HFFc6 (cell line): ENCODE measurements at places on chromosomes 2 and 18.

DNA sequence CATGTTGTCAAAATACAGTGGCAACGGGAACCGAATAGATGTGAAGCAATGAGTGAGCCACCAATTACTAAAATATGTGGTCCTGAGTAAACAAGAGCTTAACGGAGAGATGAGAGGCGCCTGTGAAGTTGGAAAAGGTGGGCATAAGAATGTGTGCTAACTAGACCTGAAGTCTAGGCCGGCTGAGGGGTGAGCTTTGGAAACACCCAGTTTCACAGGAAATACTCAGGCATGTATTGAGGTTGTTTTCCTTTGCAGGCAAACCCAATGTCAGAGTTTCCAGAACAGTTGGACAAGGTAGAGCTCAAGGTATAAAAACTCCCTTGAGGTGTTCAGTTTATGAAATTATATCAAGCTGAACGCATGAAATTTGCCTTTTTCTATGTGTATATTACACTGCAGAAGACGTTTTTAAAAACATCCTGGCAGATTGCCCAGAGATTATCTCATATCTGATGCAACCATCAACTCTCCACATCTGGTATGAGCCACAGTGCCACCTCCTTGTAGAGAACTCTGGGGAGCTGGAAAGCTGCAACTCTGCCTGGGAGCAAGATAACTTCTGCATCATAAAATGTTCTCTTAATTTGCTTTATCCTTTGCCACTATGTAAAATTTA lies 3.9 kb upstream of the WDSUB1 start:
- no peaks in the 10 kb centered on the region for H3K36me3 ChIP-seq
- peak; percentile 71 for DNase-seq
- no peak overlapping the region for H3K4me3 ChIP-seq
- H3K27me3 ChIP-seq, result no peaks in the 10 kb centered on the region

GRCh38 chr18:68667121-68667520 lies 47.8 kb downstream of the TMX3 start:
- peaks cover 23% of the 10 kb centered on the region for H3K4me1 ChIP-seq
- peak; percentile 17 for DNase-seq

- no peak for DNase-seq
- no peaks in the 10 kb centered on the region for H3K4me1 ChIP-seq
- H3K4me3 ChIP-seq, result no peak overlapping the region
- H3K27ac ChIP-seq, result no peak overlapping the region
Observed at GRCh38 chr2:216881411-216881810, 21.5 kb upstream of the TNP1 start.

DNA sequence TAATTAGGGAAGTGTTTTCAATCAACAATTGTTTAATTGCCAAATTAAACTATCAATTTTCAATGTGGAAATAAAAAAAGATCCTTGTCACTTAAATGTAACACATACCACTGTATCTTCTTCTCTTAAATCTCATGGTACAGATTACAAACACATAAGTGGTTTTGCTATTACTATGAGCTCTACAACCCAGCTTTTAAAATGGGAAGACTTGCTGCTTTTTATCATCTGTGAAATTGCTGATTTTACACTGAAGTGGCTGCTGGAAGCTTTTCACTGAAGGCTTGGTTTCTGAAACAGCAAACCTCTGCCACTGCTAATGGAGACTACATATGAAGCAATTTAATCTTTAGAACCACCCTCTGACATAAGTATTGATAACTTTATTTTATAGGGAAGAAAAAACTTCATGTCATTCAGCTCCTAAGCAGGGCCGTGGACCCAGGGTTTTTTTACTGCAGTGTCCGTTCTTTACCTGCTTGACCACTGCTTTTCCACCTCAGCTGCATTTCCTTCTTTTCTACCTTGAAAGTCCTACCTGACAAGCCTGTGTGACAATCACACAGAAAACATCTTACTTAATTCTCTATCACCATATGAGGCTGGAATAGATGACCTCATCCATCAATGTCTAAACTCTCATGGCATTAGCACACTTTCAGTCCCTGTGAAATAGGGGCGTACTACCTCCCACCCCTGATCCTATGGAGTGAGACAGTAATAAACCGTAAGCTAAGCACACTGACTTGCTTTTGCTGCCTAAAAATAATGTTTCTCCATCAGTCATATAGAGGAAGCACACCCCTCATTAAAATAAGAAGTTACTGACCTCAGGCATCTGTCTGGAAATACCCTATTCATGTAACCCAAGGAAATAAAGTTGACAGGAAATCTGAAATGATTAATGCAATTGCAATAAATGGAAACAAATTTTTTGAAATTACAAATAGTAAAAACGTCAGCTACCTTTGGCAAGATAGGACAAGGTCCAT lies 19.2 kb upstream of the SLC8A1 start:
- DNase-seq, result no peak
- H3K27ac ChIP-seq, result no peak overlapping the region
- peaks cover 2% of the 10 kb centered on the region for H3K4me1 ChIP-seq
- H3K36me3 ChIP-seq, result no peaks in the 10 kb centered on the region

GRCh38 chr18:59150236-59150635 lies 10.6 kb downstream of the SEC11C start:
- no peak for DNase-seq
- peaks cover 10% of the 10 kb centered on the region for H3K4me1 ChIP-seq
- peaks cover 6% of the 10 kb centered on the region for H3K36me3 ChIP-seq
- peaks cover 3% of the 10 kb centered on the region; the same call in 1 of the 2 replicates for H3K27me3 ChIP-seq
- no peak overlapping the region for H3K4me3 ChIP-seq

DNA sequence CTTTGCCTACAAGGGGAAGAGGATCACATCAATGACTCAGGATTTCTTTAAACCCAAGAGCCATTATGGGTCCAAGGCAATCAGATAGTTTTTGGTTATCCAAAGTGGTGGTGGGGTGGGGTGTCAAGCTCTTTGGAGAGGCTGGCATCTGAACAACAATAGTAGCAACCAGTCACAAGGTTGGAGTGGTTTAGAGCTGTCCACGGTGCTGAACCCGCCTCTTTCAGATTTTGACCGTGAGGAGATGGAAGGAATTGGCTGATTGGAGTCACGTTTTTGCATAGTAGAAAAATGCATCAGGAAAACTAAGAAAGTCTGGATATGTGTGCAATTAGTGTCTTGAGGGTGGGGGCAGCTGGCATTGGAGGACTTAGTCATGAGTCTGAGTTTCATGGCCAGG lies 159.9 kb downstream of the LOXHD1 start:
- DNase-seq, result no peak
- no peaks in the 10 kb centered on the region for H3K4me1 ChIP-seq
- no peaks in the 10 kb centered on the region for H3K27me3 ChIP-seq
- H3K36me3 ChIP-seq, result no peaks in the 10 kb centered on the region

- H3K4me3 ChIP-seq, result no peak overlapping the region
- H3K36me3 ChIP-seq, result no peaks in the 10 kb centered on the region
- no peaks in the 10 kb centered on the region; the same call in 1 of the 2 replicates for H3K27me3 ChIP-seq
- DNase-seq, result no peak
Observed at GRCh38 chr18:66156946-66157687, 406.3 kb downstream of the CDH7 start.

DNA sequence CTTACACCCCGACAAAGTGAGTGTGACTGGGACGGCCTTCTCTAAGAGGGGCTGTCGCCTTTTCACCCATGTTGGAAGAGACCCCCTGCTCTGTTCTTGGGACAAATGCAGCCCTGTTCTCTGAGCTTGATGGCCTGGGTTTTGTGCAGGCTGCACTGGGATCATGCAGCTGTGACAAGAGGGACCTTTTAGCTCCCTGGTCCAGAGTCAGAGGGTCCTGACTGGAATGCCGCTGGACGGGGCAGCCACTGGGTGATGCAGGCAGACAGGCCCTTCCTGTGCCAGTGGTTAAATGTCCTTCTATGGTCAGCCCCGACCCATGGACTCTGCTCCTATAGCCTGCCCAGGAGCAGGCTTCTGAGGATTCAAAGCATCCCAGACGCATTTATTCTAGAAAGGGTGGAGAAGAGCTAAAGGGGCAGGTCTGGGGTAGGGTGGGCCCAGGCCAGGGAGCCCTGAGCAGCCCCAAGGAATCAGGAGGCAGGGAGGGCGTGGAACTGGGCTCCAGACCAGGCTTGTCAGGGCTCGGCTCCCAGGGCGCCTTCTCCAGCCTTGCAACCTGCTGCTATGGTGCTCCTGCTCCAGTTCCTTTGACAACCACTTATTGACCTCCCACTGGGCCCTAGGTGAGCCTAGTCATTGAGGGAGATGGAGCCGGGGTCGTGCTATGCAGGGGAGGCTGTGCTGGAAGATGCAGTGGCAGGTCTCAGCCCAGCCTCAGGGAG lies 277.9 kb upstream of the HS6ST1 start:
- H3K36me3 ChIP-seq, result no peaks in the 10 kb centered on the region
- no peak for DNase-seq
- peaks cover 3% of the 10 kb centered on the region; the same call in 1 of the 2 replicates for H3K27me3 ChIP-seq
- no peaks in the 10 kb centered on the region for H3K4me1 ChIP-seq
- H3K4me3 ChIP-seq, result no peak overlapping the region

GRCh38 chr2:172488556-172488955 lies 61.2 kb downstream of the ITGA6 start:
- no peak overlapping the region for H3K27ac ChIP-seq
- H3K27me3 ChIP-seq, result no peaks in the 10 kb centered on the region
- DNase-seq, result no peak
- H3K4me3 ChIP-seq, result no peak overlapping the region
- no peaks in the 10 kb centered on the region for H3K4me1 ChIP-seq

DNA sequence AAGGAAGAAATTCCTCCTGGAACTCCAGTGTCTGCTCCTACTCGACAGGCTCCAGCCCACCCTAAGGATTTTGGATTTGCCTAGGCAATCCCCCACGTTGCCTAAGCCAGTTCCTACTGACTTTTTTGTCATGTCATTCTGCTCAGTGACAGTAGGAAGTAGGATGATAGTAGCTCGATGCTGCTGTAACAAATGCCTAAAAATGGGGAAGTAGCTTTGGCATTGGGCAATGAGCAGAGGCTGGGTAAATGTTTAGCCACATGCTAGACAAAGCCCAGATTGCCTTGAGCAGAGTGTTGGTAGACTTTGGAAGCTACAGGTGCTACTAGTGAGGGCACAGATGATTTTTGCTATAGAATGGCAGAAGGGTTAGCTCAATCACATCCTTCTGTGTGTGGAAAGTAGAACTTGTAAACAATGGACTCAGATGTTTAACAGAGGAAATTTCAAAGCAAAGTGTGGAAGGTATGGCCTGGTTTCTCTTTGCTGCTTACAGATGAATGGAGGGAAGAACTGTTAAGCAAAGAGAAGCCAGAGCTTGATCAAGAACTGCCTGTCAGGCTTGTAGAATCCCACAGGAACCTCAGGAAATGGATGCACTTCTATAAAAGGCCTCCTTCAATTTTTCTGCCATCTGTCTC lies 154.8 kb downstream of the RNF144A start:
- no peak for DNase-seq
- H3K4me1 ChIP-seq, result no peaks in the 10 kb centered on the region
- H3K4me3 ChIP-seq, result no peak overlapping the region

GRCh38 chr2:99636144-99637034 lies 146.6 kb upstream of the REV1 start:
- peaks cover 8% of the 10 kb centered on the region; the same call in 1 of the 2 replicates for H3K36me3 ChIP-seq
- H3K4me1 ChIP-seq, result no peaks in the 10 kb centered on the region
- no peak for DNase-seq

GRCh38 chr2:209638346-209638745 lies 133.3 kb upstream of the UNC80 start:
- H3K4me1 ChIP-seq, result peaks cover 60% of the 10 kb centered on the region
- peak; percentile 57 for DNase-seq

- no peaks in the 10 kb centered on the region for H3K36me3 ChIP-seq
- peaks cover 10% of the 10 kb centered on the region for H3K27me3 ChIP-seq
- no peaks in the 10 kb centered on the region for H3K4me1 ChIP-seq
- no peak overlapping the region for H3K27ac ChIP-seq
Observed at GRCh38 chr2:3035385-3036050, 342.1 kb downstream of the EIPR1 start.

DNA sequence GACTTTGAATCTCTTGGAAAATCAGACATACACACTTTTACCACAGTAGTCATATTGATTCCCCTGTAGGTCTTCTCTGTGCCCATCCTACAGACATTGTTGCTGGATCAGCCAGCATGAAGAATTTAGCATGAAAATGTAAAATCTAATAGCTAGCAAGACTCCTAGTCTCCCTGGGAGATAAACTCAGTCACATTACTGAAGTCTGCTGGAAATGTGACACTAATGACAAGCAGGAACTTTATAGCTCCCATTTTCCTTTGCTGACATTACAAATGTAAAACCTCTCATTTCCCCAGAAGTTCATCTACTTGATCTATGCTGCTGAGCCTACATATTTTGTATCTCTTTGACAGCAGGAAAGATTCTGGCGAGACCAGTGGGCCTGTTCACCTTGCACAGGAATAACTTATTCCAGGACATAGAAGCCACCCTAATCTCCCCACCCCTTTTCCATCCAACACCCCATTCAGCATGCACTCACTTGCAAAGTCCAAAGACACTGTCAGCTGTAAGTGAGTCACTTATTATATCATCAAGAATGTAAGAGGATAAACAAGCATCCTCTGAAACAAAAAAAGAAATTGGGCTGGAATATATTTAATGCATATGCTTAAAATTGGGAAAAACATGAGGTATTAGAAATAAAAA lies 648.3 kb upstream of the PKDCC start:
- no peak overlapping the region for H3K4me3 ChIP-seq
- H3K4me1 ChIP-seq, result no peaks in the 10 kb centered on the region
- no peak overlapping the region for H3K27ac ChIP-seq
- no peak for DNase-seq
- H3K36me3 ChIP-seq, result no peaks in the 10 kb centered on the region
